ENCODE measurements at places on chromosomes 7 and 10.

DNA sequence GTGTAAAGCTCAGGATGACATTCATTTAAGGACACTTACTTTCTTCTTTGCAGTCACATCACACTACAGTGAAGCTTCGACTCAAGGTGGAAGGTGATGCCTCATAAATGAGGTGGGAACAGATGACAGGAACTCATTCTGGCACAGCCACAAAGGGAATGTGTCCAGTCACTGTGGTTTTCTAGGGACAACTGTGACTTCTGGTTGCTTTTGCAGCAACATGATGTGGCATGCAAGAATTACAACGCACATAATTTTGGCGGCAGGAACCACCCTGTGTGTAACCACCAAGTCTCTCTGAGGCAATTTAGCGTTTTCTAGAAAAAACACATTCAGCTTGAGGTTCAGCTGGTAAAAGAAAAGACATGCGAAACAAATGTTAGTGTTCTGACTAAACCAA lies 32.0 kb upstream of the FERD3L start:
- DNase-seq, result no peak

GRCh38 chr7:97020601-97020995 lies 4.0 kb downstream of the DLX5 start:
- DNase-seq, result no peak

- DNase-seq, result no peak
Measured at GRCh38 chr10:101693651-101693977, 1.4 kb downstream of the FBXW4 start.

DNA sequence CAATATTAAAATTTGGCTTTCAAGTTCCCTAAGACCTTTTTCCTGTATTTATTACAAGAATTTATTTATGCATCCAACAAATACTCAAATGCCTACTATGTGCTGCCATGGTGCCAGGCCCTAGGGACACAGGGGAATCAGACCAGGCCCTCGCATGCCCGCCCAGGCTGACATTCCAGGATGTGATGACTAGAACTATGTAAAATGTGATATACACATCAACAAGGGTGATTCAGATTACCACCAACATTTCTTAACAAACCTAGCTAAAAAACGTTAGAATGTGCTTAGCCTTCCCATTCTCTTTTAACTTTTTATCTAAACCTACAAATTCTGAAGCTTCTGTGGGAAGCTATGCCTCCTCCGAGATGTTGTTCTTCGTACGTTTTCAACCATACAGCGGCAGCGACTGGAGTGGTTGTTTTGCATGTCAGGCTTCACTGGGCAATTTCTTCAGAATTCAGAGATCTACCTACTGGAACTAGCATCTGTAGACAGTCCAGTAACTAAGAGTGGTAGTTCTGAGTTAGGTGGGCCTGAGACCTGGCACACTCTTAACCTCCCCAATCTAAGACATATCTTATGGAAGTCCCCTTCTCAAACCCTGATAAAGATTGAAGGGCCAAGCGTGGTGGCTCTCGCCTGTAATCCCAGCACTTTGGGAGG lies 22.1 kb downstream of the GNA12 start:
- DNase-seq, result no peak

DNA sequence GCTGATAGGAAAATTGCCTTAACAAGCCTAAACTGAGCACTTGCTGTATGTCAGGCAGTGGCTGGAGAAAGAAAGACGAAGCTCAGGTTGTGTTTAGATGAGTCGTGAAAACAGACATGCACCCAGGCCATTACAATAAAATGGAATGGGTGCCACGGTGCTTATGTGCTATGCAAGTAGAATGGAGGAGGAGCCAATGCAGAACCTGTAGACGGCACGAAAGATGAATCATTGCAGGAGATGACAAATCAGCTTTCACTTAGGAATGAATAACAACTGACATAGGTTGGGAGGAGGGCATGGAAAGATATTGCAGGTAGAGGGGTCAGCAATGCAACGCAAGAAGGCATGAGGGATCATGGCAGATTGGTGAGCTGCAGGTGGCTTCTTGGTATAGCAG lies 61.2 kb upstream of the ARHGAP21 start:
- DNase-seq, result no peak

- DNase-seq, result no peak
Measured at GRCh38 chr10:91653219-91653870, 20.5 kb upstream of the PPP1R3C start.

DNA sequence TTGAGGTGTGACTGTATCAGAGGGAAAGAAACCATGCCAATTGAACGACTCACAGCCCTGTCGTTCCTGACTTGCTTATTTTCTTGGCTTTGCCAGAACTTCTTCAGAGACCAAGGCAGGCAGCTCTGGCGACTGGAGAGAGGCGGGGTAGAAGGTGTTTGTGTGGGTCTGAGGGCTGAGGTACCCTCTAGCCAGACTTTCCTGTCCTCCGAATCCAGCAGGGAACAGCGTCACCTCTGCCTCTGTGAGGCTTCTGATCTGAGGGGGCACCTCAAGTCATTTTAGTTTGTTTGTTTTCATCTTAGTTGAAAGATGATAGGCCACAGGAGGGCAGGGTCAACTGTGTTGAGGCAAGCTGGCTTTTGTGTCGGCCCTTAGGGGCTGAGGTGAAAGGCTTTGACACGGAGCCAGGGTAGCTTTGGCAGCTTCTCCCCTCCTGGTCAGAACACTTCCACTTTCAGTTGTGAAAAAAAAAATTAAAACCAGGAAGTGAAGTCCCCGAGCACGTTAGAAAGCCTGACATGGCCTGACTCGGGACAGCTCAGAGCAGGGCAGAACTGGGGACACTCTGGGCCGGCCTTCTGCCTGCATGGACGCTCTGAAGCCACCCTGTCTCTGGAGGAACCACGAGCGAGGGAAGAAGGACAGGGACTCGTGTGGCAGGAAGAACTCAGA lies 1.9 kb downstream of the ACSL5 start:
- DNase-seq, result no peak

DNA sequence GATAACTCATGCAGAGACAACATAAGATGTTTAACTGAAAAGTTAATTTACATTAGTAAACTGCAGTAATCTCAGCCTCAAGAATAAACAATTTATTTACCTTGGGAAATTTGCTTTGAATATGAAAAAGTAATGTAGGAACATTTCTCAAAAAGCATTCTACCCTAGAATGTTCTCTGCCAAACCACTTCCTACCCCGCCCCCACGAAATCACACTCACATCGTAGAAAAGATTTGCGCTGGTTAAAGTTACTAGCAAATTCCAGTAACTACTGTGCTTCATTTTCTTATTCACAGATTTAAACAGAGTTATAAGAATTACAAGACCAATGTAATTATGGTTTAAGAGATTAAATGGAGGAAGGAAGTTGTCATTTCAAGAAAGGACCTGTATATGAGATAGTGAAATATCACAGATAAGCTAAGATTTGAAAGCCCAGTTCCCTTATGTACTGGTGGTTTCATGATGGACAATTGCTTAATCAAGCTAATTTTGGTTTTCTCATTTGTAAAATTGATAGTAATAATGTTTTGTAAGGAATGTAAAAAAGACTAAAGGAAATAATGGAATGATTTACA lies 175.4 kb downstream of the GNAI1 start:
- DNase-seq, result no peak

GRCh38 chr10:70448236-70448635 lies 6.8 kb upstream of the NODAL start:
- DNase-seq, result no peak

- no peak for DNase-seq
Measured at GRCh38 chr10:13700473-13701144, 113.8 kb downstream of the PRPF18 start.

- no peak for DNase-seq
Measured at GRCh38 chr10:33524041-33524440, 189.6 kb upstream of the NRP1 start.

- DNase-seq, result peak; percentile 37
Measured at GRCh38 chr7:84188786-84189405, 5.7 kb downstream of the SEMA3A start.
